ENCODE measurements at places on chromosomes 6 and 20.
A peak's percentile ranks its signal among the peaks of the same experiment; 100 is the strongest.

GRCh38 chr6:109471105-109471810 is 11.8 kb downstream of the ZBTB24 start:
- no peaks in the 10 kb centered on the region for H3K4me1 ChIP-seq
- H3K27ac ChIP-seq: no peak overlapping the region
- H3K36me3 ChIP-seq: peaks cover 7% of the 10 kb centered on the region
- H3K27me3 ChIP-seq: no peaks in the 10 kb centered on the region
- DNase-seq: no peak

DNA sequence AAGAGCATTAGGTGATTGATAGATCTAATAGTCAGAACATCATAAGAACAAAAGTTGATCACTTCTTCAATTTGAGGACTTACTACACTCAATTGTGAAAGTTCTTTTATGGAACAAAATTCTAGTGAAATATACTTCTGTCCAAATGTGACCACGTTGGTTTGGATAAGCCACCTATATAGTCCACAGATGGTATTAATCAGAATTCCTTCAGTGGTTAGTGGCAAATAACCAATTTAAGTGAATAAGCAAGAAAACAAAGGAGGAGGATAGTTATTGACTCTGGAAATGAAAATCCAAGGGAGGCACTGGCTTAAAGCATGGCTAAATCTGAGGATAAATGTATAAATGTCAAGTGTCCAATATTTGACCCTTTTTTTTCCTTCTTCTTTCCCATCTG is 268.5 kb upstream of the MARCKS start:
- no peak overlapping the region for H3K27ac ChIP-seq
- DNase-seq: no peak
- no peaks in the 10 kb centered on the region for H3K36me3 ChIP-seq
- H3K27me3 ChIP-seq: no peaks in the 10 kb centered on the region
- H3K4me1 ChIP-seq: no peaks in the 10 kb centered on the region

DNA sequence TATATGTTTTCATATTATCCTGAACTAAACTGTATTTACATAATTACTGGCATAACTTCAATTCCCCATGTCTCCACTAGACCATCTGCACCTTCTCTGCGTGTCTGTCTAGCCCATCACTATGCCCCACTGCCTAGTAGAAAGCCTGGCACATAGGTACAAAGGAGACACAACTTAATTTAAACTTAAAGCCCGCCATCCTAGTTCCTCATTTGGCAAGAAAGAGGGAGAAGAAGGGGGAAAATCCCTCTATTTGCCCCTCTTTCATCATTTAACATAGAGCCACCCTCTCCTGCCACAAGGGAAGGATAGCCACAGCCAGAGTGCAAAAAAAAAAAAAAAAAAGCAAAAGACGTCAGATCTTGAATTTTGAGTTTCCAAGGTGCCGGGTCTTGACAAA is 1.8 kb downstream of the PKIG start:
- no peak for DNase-seq
- no peak overlapping the region for H3K27ac ChIP-seq
- H3K27me3 ChIP-seq: no peaks in the 10 kb centered on the region

DNA sequence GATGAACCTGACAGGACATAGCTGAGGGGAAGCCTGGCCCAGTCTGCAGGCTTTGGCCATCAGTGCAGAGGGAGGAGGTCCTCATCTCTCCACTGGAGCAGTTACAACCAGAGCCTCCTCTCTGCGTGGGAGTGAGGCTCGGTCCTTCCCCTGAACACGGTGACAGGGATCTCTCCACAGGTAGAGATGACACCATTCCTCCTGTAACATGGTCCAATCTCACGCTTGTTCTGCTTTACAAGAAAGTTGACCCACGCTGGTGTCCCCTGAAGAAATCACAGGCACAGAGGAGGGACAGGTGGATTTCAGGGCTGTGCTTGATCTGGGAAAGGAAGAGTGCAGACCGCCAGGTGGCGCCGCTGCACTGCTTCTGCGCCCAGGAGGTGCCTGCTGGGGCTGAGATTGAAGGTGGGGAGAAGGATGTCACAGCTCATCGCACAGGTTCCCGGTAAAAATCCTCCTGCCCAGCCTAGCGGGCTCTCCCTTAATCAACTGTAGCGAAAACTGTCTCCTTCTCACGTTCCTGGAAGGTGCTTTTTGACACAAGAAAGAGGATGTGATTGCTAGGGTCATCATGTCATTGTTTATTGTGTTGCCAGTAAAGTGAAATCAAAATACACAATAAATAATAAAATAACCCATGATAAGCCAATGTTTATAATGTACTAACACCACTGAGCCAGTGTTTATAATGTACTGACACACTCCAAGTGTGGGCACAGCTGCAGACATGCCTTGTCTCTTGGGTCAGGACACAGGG is 20.4 kb downstream of the HLA-G start:
- no peaks in the 10 kb centered on the region for H3K27me3 ChIP-seq
- H3K27ac ChIP-seq: no peak overlapping the region
- H3K4me3 ChIP-seq: no peak overlapping the region
- H3K36me3 ChIP-seq: no peaks in the 10 kb centered on the region
- H3K4me1 ChIP-seq: peaks cover 4% of the 10 kb centered on the region

- no peak for DNase-seq
- H3K27ac ChIP-seq: no peak overlapping the region
- no peaks in the 10 kb centered on the region for H3K27me3 ChIP-seq
- no peak overlapping the region for H3K4me3 ChIP-seq
- H3K36me3 ChIP-seq: no peaks in the 10 kb centered on the region
Observed at GRCh38 chr6:110351986-110352385, 6.2 kb downstream of the METTL24 start.

GRCh38 chr20:32672394-32672981 is 1.3 kb downstream of the C20orf203 start:
- no peaks in the 10 kb centered on the region for H3K27me3 ChIP-seq
- H3K36me3 ChIP-seq: no peaks in the 10 kb centered on the region
- H3K4me1 ChIP-seq: no peaks in the 10 kb centered on the region
- no peak for DNase-seq
- no peak overlapping the region for H3K4me3 ChIP-seq
- no peak overlapping the region for H3K27ac ChIP-seq

DNA sequence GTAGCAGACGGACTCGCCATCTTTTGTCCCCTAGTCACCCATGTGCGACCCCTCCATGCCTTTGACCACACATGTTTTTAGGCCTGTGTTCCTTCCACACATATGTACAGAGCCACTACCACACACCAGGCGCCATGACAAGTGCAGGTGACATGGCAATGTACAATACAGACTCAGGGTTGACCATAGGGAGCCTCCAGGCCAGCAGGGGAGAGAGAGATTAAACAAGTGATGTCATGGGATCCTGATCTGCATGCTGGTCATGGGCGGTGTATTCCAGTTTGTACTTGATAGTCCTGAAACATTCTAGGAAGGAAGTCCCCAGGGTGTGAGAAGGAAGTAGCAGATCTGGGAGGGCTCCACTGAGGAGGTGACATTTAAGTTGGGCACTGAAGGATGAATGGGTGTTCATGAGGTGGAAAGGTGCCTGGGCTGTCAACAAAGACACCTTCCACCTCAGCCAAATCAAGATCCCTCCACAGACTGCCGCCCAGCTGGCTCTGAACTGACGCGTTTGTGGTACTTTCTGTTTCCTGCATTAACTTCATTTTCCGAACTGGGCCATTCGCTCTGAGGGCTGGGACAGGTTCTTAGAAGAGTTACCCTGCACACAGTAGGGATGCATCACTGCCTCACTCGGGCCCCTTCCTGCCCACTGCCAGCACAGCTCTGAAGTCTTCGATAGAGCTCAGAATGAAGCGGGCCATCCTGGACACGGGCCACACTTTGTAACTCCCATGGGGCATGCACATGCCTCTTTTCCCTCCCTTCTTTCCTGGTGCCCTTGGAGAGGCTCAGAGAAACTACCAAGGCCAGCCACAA is 94.0 kb downstream of the NOL4L start:
- DNase-seq: no peak
- H3K36me3 ChIP-seq: no peaks in the 10 kb centered on the region
- H3K4me1 ChIP-seq: no peaks in the 10 kb centered on the region

DNA sequence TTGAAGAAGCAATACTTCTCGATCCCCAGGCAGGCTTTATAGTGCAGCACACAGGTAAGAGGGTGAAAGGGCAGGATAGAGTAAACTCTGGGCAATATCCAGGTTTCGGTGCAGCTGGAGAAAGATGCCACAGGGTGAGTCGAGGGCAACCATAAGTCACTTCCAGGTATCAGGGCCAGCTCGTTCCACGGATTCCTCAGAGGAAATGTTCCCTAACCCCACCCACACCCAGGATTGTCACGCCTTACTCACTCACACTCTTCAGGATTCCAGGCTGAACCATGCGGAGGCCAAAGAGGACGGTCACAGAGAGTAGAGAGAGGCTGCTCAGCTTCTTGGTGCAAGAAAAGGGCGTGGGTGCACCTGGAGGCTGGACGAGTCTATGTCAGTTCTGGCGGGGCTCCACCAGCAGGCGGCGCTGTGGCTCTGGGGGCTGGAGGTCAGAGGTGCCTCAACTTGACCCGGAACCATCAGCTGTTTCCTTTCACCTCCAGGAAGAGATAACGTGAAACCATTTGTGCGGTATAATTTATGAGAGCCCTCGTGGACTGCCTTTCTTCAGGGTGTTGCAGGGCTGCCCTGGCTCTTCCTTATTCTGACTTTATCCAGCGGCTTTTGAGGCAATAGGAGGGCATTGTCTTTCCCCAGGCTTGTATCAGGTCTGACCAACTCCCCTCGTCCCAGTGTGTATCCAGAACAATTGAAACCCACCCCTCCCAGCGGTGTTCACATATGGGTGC is 14.5 kb upstream of the WFDC12 start:
- H3K27ac ChIP-seq: peak overlapping the region; percentile 62
- H3K27me3 ChIP-seq: no peaks in the 10 kb centered on the region
- no peaks in the 10 kb centered on the region for H3K36me3 ChIP-seq
- DNase-seq: peak; percentile 93
- no peak overlapping the region for H3K4me3 ChIP-seq

DNA sequence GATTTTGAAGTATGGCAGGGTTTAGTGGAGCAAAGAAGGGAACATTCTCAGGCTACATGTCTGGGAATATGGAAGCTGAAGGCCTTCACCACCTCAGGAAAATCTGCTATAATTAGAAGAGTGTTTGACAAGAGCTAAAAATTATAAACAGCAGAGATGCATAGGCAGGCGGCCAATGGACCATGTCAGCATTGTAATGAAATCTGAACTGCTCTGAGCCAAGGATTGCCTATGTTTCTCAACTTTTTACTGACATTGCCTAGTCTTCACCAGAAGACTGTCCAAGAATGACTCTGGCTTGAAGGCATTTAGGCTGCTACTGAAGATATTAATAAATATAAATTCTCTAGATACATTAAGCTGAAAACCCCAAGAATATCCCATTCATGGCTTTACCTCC is 84.1 kb downstream of the C6orf52 start:
- no peak overlapping the region for H3K4me3 ChIP-seq
- no peaks in the 10 kb centered on the region for H3K36me3 ChIP-seq
- no peaks in the 10 kb centered on the region for H3K27me3 ChIP-seq
- no peak overlapping the region for H3K27ac ChIP-seq
- peak; percentile 22 for DNase-seq

DNA sequence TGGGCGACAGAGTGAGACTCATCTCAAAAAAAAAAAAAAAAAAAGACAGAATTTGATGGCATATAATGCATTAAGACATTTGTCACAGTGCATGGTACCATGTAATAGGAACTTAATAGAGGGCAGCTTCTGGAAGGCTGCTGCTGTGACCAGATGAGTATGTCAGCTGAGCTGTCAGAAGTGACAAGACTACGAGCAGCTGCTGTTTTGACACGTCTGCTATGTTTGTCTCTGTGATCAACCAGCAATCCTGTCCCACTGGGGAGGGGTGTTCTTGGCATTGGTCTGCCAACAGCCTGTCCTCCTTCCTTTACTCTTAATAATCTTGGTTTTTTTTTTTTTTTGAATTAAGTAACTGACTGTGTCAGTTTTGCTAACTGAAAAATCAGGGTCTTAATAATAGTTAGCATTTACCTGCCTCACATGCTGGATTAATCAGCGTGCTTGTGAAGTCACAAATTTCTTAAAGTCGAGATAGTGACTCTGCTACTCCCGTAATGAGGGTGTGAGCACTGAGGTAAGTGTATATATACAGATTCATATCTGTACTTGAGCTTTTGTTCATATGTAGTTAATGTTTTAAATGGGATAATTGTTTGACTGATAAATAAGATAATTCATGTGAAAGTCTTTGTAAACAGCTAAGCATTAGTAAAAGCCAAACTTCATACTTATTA is 152.4 kb downstream of the BMP2 start:
- H3K36me3 ChIP-seq: no peaks in the 10 kb centered on the region
- no peak overlapping the region for H3K27ac ChIP-seq
- DNase-seq: no peak
- no peaks in the 10 kb centered on the region for H3K27me3 ChIP-seq
- H3K4me3 ChIP-seq: no peak overlapping the region

- no peak overlapping the region for H3K4me3 ChIP-seq
- H3K36me3 ChIP-seq: no peaks in the 10 kb centered on the region
- H3K4me1 ChIP-seq: no peaks in the 10 kb centered on the region
- no peak overlapping the region for H3K27ac ChIP-seq
- no peaks in the 10 kb centered on the region for H3K27me3 ChIP-seq
- DNase-seq: no peak
Observed at GRCh38 chr20:11063444-11063843, 389.6 kb upstream of the JAG1 start.

DNA sequence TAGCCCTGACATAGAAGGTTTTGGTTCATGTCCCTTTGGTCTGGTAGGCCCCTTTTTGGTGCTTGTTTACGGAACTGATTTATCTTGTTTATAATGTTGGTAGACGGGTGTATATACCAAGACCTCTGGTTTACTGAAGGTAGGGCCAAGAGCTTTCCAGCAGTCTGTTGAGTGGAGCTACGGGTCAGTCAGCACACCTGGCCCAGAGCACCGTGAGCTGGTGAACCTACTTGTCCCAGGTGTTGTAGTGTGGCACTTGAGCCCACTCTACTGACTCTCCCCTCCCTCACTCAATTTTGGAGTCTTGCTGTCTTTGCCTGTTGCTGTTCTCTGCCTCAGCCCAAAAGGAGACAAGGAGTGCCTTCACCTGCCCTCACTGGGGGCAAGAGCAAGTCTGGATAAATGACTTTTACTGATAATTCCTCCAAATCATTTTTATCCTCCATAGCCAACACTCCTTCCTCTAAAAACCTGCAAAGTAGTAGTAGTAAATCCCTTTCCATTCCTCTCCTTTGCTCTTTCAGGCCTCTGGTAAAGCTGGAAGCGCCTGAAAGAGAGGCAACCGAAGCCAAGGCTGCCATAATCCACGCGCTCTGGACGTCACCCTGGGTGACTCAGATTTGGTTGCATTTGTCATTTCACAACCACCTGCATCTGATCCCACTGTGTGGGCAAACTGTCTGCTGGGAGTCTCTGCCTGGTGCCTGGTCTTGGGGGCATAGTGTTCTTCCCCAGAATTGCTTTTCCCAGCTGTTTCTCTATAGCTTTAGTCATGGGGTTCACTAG is 22.2 kb downstream of the RREB1 start:
- H3K4me1 ChIP-seq: peaks cover 20% of the 10 kb centered on the region
- H3K4me3 ChIP-seq: no peak overlapping the region
- H3K27ac ChIP-seq: no peak overlapping the region
- H3K36me3 ChIP-seq: no peaks in the 10 kb centered on the region
